ENCODE measurements at places on chromosomes 5 and 9.

GRCh38 chr9:137912671-137913070 is 35.1 kb downstream of the CACNA1B start:
- DNase-seq: no peak

- no peak for DNase-seq
These were observed 45.0 kb upstream of the SV2C start for GRCh38 chr5:76038212-76038611.

DNA sequence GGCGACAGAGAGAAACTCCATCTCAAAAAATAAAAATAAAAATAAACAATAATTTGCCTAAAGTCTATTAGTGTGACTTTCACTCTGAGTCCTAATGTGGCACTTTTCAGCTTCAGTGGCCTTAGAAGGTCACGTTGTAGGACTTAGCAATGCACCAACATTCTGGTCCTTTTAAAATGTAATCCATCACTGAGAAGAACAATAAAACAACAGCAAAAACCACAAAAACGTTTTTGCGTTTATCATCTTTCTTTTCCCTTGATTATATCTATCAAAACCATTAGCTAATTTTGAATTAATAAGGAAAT is 190.1 kb upstream of the ZNF608 start:
- DNase-seq: no peak

- no peak for DNase-seq
These were observed 1055.7 kb downstream of the PTPRD start for GRCh38 chr9:9556865-9557803.

- peak; percentile 26 for DNase-seq
These were observed 64.7 kb upstream of the SELENOP start for GRCh38 chr5:42876375-42876844.

DNA sequence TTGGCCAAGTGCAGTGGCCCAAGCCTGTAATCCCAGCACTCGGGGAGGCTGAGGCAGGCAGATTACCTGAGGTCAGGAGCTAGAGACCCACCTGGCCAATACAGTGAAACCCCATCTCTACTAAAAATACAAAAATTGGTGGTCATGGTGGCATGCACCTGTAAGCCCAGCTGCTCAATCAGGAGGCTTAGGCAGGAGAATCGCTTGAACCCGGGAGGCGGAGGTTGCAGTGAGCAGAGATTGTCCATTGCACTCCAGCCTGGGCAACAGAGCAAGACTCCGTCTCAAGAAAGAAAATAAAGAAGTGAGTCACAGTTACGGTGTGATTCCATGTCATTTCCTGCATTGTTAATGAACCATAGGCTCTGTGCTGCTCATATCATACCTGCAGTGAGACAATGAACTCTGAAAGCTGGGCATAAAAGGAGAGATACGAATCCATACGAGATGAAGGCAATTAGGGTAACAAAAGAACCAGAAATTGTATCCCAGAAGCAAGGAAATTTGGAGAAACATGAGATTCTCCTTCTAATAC is 44.6 kb downstream of the TIMD4 start:
- DNase-seq: no peak

DNA sequence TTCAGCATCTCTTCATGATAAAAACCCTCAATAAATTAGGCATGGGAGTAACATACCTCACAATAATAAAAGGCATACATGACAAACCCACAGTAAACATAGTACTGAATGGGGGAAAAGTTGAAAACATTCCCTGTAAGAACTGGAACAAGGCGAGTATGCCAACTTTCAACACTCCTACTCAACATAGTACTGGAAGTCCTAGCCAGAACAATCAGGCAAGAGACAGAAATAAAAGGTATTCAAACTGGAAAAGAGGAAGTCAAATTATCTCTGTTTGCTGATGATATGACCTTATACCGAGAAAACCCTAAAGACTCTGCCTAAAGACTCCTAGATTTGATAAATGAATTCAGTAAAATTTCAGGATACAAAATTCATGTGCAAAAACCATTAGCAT is 167.6 kb downstream of the TMEM38B start:
- DNase-seq: no peak

- DNase-seq: no peak
These were observed 116.9 kb upstream of the S1PR3 start for GRCh38 chr9:88874391-88874790.

- DNase-seq: no peak
These were observed 74.3 kb downstream of the NDFIP1 start for GRCh38 chr5:142182840-142183239.

DNA sequence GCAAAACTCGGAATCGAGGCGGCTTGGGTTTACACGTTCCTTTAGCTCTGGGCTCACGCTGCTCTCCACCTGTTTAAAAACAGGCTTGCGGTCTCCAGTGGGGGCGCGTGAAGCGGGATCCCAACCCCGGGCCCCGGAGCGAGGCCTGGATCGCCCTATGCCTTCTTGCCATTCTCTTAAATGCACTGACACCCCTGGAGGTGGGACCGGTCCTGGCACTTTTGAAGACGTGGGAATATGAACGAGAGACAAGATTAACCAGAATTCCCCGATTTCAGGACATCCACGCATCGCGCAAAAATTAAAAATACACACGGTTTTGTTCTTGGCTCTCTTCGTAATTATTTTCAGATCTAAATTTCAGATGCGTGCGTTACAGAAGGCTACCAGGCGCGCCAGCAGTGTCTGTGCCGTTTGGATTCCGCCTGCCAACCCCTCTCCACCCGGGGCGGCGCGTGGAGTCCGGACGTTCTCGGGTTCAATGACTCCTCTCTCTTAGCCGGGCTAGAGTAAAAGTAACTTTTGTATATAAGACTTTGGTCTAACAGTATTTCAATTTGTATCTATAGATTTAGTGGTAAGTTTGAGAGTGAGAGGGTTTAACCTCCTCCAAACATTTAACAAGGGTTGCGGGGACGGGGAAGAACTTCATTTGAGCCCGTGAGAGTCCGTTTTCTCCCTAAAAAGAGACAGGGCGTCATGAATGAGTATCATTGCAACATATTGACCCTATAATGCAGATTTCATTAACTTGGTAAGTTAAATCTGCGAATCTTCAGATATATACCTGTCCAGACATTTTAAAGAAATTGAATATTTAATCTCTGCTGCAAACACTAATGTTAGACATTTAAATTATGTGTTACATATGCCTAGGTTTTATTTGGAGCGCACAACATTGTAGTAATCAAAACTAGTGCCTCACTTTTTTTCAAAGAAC is 3.8 kb downstream of the FOXD1 start:
- no peak for DNase-seq
